EL (cell line): ENCODE measurements at places on chromosomes 16 and 17.
A peak's percentile ranks its signal among the peaks of the same experiment; 100 is the strongest.

GRCh38 chr16:1991948-1992703, 2.4 kb downstream of the SYNGR3 start:
- DNase-seq: peak; percentile 79

- DNase-seq: peak; percentile 91
Observed at GRCh38 chr17:41777574-41778188, 8.8 kb downstream of the JUP start.

DNA sequence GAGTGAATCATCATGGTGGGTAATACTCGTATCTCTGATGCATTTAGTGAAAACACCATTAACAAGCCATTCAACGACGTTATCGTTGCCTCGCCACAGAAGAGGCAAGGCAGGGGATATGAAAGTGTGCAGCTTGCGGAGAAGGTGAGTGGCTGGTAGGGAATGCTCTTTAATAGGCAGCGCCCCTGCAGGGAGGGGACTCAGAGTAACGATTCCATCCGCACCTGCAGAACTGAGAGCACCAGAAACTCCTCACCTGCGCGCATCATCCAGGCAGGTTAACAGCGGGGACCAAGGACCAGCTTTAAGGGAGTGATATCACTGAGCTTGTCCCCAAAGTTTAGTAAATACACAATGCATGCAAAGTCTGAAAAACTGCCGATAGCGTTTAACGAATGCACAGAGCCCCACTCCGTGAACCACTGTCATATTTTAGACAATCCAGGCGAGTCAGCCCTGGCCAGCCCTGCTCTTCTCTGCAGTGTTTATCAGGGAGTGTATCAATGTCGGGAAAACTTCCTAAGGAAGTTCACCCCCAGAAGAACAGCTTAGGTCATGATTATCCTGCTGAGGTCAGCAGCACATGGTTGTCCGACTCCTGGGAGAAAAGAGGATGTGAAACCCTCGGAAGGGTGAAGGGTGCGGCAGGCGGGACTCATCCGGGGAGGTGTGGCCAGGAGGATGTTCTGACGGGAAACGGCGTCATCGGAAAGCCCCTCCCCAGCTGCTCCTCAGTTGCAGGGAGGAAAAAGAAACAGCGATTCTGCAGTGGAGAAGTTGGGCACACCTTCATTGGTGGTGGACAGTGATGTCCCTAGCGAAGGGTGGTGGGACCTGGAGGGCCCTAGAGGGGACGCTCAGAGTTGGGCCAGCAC, 68.5 kb upstream of the DNAH17 start:
- peak; percentile 41 for DNase-seq

DNA sequence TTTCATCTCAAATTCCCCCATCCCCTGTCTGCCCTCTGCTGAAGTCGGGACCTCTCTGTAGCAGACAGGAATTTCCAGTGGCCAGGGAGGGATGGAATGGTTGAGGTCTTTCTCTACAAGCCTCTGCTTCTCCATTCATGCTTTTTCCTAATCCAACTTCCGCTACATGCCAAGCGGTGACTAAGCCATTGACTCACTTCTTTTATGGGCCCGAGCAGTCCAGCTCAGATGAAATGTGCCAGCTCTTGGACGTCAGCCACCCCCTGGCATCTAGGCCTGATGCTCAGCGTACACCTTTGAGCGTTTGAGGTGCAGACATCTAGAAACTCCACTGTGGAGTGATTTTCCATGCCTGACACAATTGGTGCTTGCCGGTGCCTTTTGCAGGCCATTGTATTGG, 40.7 kb upstream of the GPR139 start:
- DNase-seq: peak; percentile 6

DNA sequence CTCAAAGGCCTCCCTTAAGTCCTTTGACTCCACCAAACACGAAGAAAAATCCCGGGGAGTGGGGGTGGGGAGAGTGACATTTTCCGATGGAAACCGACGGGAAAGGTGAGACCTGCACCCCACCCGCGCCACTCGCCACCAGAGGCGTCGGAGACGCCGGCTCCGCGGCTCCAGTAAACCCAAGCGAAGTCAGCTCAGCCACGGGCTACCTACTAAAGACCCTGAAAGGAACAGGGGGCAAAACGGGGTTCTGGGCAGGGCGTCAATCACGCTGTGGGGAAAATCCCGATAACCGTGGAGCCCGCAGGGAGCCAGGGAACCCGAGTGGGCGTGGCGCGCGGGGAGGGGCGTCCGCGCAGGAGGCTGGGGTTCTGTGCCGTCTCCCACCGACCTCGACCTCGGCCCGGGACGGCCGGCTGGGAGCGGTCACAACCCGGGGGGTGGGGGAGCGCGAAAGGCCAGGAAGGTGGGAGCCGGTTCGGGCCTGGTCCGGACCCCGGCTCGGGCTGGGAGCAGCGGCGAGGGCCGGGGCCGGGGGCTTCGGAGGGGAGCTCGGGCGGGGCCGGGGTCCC, 565 bp downstream of the WDR45B start:
- peak; percentile 41 for DNase-seq

DNA sequence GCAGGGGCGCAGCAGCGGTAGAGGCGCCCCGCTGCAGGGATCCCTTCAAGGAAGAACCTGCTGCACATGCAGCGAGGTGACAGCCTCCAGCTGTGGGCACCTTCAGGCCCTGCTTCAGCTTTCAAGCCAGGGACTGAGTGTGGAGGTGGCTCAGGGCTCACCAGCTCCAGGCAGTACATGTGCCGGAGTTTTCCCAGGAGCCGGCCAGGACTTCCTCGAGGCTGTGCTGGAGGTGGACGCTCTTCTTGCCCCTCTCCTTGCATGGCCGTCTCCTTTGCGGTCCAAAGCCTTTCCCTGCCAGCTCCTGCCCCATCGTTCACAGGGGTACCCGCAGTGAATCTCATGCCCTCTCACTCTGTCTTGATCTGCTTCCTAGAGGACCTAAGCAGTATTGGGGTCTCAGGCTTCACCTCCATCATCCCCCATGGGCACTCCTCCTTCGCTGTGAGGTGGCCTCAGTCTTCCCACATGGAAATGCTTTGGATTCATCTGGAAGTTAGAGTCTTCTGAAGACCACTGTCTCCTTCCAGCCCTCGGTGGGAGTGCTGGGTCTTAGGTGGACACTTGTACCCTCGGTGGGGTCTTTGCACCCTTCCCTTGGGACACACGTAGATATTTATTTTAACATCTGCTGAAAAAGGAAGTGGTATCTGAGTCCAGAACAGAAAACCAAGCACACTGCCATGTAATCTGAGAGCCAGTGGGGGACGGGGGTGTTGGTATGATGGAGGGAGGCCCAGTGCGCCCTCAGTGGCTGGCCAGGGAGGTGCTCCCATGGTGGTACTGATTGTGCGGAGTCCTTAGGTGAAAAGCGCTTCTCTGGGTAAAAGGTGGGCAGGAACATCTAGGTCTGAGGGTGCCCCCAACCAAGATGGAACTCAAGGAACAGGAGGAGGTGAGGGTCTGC, 7.0 kb downstream of the XYLT2 start:
- DNase-seq: no peak

- peak; percentile 8 for DNase-seq
Observed at GRCh38 chr17:36755586-36755985, 154.2 kb downstream of the MRM1 start.

- no peak for DNase-seq
Observed at GRCh38 chr17:15966879-15967248, 21.9 kb downstream of the ADORA2B start.

DNA sequence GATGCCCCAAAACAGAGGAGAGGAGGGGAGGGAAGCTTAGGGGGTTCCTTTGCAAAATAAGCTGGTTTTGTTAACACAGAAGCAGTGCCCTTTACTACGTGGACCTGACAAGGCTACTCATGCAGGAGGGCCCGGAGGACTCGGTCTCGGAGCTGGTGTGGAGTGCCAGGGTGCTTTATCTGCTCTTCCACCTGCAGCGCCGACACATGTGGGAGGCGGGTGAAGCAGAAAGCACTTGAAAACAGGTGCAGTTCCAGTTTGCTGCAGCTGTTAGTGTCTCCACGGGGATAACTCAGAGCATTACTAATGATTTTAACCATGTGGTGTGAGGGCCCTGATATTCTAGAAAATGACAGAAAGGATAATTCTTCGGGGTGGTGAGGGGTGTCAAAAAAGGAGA, 35.0 kb upstream of the MNT start:
- DNase-seq: no peak

GRCh38 chr16:54932737-54933254, 2.1 kb downstream of the IRX5 start:
- DNase-seq: peak; percentile 41

GRCh38 chr17:40909351-40909750, 24.3 kb upstream of the KRT20 start:
- DNase-seq: peak; percentile 98

DNA sequence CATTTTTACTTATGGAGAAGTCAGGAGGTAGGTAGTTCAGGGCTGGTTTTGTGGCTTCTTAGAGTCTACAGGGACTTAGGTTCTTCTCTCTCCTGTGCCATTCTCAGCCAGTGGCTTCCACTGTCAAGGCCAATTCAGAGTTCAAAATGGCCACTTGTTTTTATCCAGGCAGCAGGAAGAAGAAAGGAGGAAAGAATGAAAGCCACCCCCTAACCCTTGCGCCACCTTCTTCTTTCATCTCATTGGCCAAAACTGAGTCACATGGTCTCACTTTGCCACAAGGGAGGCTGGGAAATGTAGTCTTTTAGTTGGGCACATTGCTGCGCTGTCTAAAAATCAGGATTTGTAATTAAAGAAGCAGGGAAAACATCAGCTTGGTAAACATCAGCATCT, 60.8 kb upstream of the MED9 start:
- DNase-seq: peak; percentile 75

DNA sequence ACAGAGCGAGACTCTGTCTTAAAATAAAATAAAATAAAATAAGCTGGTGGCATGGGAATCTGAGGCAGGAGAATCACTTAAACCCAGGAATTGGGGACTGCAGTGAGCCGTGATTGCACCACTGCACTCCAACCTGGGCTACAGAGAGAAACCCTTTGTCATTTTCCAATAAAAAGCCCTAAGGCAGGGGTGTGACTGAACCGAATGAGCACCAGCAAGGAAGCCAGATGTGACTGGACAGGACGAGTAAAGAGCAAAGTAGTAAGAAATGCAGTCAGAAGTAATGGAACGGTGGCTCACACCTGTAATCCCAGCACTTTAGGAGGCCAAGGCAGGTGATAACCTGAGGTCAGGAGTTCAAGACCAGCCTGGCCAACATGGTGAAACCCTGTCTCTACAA, 3.8 kb upstream of the RPL23 start:
- no peak for DNase-seq

DNA sequence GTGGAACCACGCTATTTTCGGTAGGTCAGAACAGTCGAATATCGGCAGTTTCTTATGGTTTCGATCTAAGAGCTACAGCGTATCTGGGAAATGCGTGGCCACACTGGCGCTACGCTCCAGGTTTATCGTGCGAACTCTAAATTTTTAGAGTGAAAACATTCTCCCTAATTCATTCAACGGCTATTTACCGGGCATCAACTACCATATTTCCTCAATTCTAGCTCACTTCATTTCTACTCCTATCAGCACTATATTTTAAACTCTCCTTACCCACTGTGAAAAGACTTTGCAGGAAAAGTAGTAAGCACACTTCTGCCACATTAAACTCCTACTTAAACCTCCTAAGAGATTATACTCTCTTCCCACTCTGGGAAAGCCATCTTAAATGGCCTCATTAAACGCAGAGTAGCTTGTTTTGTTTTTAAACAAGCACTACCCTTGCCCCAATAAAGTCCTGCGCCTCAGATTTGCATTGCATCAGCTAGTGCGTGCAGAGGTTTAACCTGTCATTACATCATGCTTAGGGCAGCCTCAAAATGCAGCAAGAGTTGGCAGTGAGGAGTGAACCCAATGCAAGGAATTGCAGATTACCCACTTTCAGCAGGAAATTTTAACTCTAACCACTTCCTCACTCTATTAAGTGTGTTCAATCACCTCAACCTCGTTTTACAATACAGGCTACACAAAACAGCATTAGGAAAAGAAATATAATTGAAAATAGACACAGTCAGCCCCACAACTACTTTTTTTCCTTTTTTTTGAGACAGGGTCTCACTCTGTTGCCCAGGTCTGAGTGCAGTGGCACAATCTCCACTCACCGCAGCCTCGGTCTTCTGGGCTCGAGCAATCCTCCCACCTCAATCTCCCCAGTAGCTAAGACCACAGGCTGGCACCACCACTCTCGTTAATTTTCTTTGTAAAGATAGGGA, 18.8 kb downstream of the SIAH1 start:
- peak; percentile 87 for DNase-seq

DNA sequence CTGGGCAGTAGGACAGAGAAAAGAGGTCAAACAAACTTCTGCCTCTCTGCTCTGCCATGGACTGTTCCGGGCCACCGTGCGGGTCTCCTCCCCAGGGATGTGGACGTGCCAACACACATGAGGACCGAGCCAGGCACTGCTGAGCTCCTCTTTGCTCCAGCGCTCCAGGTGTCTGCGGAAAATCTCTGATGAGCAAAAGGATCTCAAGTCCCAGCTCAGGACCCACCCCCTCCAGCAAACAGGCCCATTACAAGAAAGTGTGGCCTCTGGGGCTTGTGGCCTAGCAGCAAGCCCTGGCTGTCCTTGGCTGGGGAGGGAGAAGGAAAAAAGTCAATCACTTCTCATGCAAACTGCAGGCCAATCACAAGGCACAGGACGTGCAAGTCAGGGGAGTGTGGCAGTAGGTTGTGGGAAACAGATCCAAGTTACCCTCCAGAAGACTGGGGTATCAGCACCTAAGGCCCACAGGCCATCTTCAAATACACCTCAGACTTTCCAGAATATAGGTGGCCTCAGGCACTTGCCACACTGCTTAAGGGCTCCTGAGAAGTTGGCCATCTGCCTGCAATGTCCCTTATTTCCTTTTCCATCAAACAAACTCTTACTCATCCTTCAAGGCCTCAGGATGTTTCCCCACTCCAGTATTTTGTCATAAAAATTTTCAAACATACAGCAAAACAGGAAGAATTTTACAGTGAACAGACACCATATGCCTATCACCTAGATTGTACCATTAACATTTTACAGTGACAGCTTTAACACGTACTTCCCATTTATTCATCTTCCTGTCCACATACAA, 36.0 kb upstream of the SREBF1 start:
- peak; percentile 40 for DNase-seq

DNA sequence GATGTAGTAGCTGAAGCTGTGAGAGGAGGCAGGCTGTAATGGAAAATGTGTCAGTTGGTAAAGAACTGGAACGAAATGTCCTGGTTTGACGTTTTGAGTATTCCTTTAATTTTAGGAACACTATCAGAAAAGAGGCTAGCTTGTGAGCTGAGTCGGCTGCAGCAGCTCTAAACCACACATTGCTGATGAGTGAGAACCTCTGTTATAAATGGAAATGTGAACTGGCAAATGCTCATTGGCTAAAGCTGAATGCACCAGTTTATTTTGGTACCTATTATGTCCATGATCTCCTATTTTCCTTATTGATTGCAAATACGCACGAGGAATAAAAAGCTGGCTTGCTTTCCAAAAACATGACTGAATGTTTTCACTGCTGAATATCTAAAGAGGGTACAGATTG, 11.0 kb upstream of the WIPI1 start:
- DNase-seq: no peak
